ENCODE measurements at places on chromosomes 7 and 10.

DNA sequence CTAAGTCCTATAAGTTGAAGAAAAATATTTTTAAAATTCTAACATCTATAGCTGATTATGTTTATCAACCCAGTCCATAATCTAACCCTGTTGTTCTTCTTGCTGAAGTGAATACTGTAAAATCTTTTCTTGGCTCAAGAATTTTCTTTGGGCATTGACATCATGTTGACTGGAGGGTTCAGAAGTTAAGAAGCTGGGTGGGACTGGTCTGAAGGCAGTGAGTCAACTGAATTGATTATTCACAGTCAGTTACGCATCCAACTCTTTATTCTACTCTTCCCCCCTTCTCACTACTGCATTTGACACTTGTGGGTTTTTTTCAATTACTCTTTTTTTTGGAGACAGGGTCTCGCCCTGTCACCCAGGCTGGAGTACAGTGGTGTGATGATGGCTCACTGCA is 31.0 kb downstream of the DENND2A start:
- no peak for DNase-seq

GRCh38 chr7:36692456-36692855 is 31.8 kb downstream of the AOAH start:
- no peak for DNase-seq

DNA sequence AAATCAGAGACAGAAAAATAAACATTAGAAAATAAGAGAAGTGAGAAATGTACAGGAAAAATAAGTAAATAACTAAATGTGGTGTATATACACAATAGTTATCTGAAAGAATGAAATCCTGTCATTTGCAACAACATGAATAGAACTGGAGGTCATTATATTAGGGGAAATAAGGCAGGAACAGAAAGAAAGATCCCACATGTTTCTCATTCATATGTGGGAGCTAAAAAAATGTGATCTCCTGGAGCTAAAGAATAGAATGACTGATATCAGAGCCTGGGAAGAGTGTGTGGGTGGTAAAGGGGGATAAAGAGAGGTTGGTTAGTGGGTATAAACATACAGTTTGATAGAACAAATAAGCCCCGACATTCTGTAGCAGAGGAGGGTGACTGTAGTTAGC is 27.3 kb downstream of the PLXDC2 start:
- no peak for DNase-seq

GRCh38 chr10:62511238-62511637 is 137.1 kb downstream of the ZNF365 start:
- no peak for DNase-seq

DNA sequence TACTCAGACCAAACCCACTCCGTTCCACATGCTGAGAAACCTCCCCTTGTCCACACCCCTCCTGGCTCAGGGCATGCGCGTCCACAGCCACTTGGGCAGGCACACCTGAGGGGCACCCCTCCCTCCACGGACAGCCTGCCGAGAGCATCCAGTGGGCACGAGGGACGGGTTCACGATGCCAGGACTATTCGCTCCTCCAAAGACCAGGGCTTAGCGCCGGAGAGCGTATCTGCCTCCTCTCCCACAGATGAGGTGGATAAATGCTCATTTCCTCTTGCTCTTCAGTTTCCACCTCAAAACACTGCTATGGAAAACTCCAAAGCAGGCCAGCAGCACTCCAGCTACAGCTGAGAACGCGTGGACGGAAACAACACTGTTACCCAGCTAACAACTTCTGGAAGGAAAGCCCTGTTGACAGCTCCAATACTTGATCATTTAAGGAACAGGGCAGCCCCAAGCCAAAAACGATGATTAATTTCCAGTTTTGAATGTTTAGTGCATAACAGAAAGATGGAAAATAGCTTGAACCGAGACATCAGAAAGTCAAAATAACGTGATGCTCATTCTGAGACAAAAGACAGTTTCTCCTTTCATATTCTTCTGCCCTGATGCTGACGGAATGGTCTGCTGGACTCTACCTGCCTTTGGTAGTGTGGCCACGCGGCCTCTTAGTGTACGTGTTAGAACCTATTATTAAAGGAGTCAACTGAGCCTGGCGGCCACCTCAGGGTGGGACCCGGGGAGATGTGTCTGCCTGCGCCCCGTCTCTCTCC is 204.7 kb downstream of the DNAJB6 start:
- no peak for DNase-seq

GRCh38 chr10:99593312-99593711 is 26.9 kb downstream of the SLC25A28 start:
- DNase-seq: no peak

GRCh38 chr10:77290528-77291155 is 347.0 kb downstream of the KCNMA1 start:
- no peak for DNase-seq

DNA sequence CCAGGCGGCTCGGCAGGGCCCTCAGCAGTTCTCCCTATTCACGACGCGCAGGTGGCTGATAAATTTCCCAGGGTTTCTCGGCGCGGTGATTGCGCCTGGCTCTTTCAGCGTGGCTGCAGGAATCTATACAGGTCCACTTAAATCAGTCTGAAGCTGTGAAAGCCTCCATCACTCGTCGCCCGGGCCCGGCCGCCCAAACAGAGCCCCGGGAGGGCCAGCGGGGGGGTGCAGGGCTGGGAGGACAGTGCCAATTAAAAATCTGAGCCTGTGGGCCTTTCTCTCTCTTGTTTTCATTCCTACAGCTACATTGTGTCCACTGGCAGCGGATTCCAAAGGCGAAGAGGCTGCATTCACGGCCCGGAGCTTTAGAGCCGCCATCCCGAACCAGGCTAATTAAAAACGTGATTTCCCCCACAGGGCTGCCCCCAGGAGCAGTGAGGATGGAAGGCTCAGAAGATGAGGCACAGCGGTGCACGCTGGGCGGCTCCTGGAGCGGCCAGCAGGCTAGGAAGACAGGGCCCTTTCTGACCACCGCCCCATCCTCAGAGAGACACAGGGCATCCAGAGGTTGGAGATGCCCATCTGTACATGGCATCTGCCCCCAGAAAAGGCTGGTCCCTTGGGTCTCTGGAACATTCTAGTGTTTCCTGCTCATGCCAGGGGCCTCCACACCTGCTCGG is 100.7 kb downstream of the FAM53B start:
- DNase-seq: no peak

- no peak for DNase-seq
Observed at GRCh38 chr7:46320956-46321355, 399.9 kb upstream of the IGFBP3 start.

DNA sequence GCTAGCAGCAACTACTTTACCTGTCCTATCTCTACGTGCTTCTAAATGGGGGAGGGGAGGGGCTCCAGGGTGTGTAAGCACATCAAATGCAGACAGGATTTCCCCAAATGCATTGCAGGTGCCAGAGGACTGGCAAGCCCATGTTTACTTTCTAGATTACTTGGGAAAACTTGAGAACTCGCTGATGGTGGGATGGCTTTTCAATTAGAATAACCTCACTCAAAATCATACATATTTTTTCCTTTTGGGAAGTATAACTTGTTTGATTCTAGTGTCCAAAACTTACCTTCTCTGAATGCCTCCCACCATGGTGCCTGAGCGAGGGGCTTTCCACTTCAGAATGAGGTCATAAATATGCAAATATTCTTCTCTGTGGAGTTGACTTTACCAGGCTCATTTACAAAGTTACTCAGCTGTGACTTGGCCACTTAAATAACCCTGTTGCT is 191.3 kb upstream of the RHOBTB1 start:
- DNase-seq: no peak

DNA sequence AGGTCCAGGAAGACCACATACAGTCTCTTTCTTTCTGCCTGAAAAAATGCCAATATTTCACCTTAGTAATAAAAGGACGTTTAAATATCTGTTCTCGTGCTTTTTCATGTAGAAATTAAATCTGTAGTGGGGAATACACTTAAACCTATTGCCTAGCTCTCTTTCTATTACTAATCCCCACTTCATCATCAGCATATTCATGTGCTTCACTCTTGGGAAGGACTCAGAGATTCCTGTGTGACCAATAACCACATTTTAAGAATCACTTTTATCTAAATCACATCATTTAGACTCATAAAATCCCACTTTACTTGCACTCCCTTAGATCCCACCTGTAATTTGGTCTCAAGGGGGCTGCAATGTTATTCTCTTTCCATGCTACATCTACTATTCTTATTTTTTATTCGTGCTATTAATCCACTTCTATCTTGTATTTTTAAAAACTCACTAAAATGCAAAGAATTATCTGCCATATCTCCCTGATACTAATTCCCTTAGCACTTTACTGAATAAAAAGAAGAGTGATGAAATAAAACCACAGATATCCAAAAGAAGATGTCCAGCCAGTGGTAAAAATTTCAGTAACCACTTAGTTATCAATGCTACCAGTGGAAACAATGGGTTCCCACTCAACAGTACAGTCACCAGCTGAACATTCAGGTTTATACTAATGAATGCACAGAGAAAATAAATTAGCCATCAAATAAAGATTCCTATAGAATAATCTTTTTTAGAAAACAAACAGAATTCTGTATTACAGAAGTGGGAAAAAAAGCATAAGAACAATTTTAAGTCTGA is 102.1 kb downstream of the PPP1R17 start:
- DNase-seq: no peak

GRCh38 chr7:119999738-120000475 is 273.1 kb upstream of the KCND2 start:
- no peak for DNase-seq

DNA sequence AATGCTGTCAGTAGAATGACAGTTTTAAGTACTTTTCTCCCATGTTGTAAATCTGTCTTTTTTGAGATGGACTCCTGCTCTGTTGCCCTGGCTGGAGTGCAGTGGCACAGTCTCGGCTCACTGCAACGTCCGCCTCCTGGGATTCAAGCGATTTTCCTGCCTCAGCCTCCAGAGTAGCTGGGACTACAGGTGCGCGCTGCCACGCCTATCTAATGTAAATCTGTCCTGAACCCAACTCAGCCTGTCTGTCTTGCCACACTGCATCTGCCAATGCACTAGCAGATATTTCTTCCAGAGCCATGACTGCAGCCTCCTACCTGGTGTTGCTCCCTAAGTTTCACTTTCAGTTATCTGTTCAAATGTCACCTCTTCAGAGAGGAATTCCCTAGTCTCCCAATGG is 264.1 kb downstream of the PHF14 start:
- no peak for DNase-seq

GRCh38 chr10:58998924-58999713 is 177.3 kb upstream of the PHYHIPL start:
- no peak for DNase-seq

- DNase-seq: no peak
Observed at GRCh38 chr7:133071506-133071905, 10.4 kb downstream of the CHCHD3 start.

DNA sequence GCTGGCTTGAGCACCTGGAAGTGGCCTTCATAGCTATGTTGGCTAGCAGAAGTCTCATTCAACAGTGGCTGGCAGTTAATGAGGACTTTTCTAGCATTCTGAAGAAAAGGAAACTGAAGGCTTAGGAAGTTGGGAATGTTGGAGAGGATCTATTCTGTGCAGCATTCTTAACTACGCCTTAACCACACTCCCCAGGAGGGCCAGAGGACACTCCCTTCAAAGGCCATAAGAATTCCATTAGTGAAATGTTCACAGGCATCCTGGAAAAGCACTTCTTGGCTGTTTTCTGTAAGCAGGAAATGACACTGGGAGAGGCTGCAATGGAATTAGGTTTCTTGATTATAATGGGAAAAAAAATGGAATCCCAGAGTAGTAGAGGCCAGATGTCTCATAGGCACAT is 188.9 kb downstream of the ARHGAP12 start:
- DNase-seq: no peak

GRCh38 chr10:122555442-122555841 is 5.1 kb upstream of the DMBT1 start:
- no peak for DNase-seq

DNA sequence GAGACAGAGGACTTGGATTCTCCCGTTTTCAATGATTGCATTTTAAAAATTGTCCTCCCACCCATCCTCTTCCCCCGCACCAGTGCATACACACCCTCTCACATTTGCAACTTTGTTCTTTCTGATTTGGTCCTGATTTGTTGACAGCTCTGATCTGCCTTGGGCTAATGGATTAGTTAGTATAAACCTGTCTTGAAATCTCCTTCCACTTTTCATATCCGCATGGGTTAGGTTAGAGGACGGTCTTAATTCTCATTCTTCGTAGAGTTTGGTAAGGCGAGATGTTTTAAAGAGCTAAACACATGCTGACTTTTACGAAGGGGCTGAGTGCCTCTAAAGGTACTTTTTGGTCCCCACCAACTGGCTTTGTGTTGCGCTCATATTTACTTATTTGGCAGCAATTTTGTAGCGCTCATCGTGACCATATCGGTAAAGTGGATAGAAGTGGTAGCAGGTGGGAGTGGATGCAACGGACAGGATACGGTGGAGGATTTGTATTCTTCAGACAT is 1.1 kb downstream of the AHR start:
- peak; percentile 29 for DNase-seq

GRCh38 chr7:158911145-158911544 is 54.8 kb downstream of the DYNC2I1 start:
- DNase-seq: no peak

GRCh38 chr7:1544178-1544895 is 11.7 kb downstream of the TMEM184A start:
- DNase-seq: no peak

GRCh38 chr10:32171204-32171603 is 115.0 kb upstream of the KIF5B start:
- DNase-seq: no peak

- no peak for DNase-seq
Observed at GRCh38 chr10:73796766-73797165, 11.4 kb downstream of the ZSWIM8 start.

GRCh38 chr10:62115321-62115720 is 153.3 kb downstream of the RTKN2 start:
- no peak for DNase-seq

DNA sequence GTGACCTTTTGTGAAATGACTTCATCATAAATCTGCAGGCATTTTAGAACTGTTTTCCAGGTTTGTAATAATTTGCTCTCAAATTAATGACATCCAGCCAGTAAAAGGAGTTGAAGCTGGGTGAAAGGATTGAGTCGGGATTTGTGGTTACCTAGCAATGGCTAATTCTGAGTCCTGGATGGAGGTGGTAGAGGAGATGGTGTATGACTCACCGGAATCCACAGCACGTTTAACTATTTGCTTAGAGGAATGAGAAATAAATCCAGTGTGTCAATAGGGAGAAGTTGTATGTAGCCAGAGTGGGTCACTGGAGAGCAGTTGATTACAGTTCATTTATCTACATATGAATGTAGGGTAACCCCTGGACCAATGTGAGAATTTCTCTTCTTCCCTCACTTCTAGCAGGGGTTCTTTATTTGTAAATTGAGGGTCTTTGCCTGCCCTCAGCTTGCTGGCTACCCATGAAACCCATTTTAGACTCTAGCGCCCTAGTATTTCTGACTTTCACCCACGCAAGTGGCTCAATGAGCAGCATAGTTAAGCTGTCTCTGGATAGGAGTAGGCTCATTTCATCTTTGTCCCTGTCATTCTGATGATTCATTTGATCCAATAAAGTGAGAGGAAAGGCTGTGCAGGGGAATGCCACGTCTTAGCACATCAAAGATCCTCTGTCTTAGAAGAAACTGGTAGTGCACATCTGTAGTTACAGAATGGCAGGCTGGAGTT is 547.8 kb downstream of the SORCS3 start:
- DNase-seq: no peak

Measured in activated CD4-positive, alpha-beta T cell treated with anti-CD3 and anti-CD28 coated beads, Interleukin-2, amount 50 U/mL, for 48 hours (primary cell).